A549 treated with ZK216348 at 1 μM for 4 hours (cell line): ENCODE measurements at places on chromosomes 7 and 10. TPM values are rescaled to one million over a fixed set of nuclear protein-coding genes. Genes with fewer than 3 reads are reported as not detected.

Gene PDE6C
- not detected in 5 replicates for total RNA-seq

Gene SEMA4G
- 7.1 to 10.2 TPM (median 7.7 TPM) in 5 replicates for total RNA-seq

Gene ECHDC3
- 6.6 to 10.4 TPM (median 8.5 TPM) in 5 replicates for total RNA-seq

Gene UNCX
- total RNA-seq = 0.21 TPM in 1 of 5 replicates, not detected in the others

Gene AASS
- total RNA-seq = 0.06 to 0.15 TPM (median 0.07 TPM) in 3 of 5 replicates, not detected in the others

Gene IFIT1B
- not detected in 5 replicates for total RNA-seq

Gene PRDX3
- 225 to 335 TPM (median 302 TPM) in 5 replicates for total RNA-seq

Gene SMO
- total RNA-seq = 10.4 to 18.4 TPM (median 15.3 TPM) in 5 replicates
